NCI-H524 (cell line): ENCODE measurements at places on chromosomes 5 and 9.
A peak's percentile ranks its signal among the peaks of the same experiment; 100 is the strongest.

DNA sequence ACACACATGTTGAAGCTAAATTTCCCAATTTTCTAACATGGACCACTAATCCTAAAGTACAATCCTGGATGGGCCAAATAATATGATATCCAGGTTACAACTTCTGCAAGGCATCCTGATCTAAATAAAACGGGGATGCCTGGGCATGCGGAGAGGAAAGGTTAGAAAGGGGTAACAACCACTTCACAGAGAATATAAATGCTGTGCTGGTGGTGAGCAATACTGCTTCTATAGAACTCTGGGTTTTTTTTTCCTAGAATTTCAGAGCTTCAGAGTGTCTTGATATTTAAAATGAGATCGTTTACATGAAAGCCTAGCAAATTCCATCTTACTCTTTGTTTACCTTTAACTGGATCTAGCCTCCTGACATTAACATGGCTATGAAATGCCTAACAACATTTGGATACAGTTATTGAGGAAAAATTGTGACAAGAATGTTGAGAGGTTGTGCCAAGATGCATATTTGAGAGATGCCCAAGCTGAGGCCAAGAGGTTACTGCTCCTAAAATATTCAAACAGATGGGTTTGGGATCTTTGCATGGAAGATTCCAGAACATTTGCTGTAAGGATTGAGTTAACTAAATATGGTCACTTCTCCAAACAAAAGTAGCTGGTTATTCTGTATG, 22.4 kb downstream of the TNFAIP8 start:
- DNase-seq, result no peak

DNA sequence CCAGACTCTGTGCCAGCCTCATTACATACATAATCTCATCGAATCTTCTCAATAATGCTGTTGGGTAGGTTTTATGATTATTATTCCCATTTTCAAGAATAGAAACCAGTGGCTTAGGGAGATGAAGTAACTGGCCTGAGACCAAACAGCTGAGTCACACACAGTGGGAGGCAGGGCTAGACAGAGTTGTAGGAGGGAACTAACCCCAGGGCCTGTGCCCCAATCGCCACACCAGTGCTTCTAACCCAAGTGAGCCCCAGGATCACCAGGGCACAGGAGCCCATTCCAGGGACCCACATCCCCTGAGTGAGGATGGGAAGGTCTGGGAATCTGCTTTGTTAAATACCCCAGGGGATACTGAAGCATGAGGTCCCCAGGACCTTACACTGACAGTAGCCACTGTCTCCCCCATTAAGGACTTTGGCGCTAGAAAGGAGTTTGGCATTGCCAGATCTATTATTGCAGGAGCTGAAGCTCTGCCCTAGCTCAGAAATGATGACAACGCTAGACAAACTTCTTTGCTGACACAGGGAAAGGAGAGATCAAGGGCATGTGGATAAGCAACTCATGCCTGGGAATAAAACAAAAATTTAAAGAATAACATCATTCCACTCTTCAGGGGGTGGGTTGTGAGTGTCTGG, 63.8 kb upstream of the PPARGC1B start:
- no peak for DNase-seq

DNA sequence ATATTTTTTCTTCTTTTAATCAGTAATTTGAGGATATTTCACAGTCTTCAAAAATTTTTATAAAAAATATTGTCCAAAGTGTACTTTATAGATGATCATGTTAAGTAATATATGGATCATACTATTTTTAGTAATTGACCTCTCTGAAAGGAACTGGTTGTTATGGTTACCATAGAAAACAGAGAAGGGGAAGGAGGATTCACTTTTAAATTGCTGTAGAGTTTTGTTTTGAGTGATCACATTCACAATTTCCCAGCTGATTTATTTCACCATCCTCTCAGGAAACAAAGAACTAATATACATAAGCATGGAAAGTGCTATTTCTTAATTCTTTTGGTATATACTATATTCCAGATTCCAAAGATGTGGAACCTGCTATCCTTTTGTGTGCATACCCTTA, 56.5 kb upstream of the NREP start:
- no peak for DNase-seq

DNA sequence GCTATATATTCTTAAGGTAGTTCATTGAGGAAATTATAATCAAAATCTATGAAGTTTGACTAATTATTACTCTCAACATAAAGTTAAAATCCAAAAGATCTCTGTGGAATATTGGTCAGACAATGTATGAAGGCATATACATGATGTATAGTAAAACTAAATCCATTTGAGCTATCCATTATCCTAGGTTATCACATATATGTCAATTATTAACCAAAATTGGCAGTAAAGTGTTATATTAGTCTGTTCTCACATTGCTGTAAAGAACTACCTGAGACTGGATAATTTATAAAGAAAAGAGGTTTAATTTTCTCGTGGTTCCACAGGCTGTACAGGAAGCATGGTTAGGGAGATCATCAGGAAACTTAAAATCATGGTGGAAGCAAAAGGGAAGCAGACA, 511.7 kb upstream of the SGCD start:
- no peak for DNase-seq

DNA sequence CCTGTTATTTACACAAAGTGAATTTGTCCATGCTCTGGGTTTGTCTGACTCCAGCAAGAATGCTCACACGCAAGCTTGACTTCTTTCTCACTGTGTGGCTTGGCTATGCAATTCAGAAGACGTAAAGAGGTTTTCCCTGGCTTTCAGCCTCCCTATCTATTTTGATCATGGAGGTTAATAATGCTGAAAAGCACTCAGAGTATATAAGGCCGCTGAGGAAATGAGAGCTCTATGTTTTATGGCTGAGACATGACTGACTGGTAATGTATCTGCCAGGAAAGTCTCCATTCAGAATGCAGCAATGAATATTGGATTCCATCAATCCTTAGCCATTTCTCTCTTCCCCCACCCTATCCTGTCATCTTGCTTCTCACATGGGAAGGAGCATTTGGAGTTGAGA, 417.3 kb downstream of the DMAC1 start:
- no peak for DNase-seq

- no peak for DNase-seq
Observed at GRCh38 chr5:175448276-175448675, 4.3 kb upstream of the DRD1 start.

DNA sequence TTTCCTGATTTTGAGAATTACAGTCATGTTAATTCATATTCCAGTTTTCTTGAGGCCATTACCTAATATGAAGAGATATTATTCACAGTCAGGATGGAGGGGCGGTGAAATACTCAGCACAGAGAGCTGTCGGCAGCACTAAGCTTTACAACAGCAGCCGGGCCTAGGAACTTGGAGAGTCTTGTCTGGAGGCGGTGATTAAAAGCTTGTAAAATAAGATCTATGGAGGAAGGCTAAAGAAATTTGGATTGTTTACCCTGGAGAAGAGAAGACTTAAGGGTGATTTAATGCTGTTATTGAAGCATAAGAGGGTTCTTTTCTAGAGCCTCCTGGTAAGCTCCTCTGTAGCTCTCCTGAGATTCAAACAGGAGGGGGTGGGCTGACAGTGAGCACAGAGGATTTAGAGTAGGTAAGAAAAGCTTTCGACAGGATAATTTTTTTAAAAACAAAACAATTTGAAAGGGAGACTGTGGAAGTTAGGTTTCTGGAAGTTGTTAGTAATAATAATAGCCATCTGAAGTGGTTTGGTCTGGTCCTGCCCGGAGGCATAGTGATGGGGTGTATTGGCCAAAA, 406.3 kb upstream of the ADAMTSL1 start:
- DNase-seq, result peak; percentile 73

GRCh38 chr9:115134941-115135340, 17.0 kb upstream of the TNC start:
- no peak for DNase-seq

DNA sequence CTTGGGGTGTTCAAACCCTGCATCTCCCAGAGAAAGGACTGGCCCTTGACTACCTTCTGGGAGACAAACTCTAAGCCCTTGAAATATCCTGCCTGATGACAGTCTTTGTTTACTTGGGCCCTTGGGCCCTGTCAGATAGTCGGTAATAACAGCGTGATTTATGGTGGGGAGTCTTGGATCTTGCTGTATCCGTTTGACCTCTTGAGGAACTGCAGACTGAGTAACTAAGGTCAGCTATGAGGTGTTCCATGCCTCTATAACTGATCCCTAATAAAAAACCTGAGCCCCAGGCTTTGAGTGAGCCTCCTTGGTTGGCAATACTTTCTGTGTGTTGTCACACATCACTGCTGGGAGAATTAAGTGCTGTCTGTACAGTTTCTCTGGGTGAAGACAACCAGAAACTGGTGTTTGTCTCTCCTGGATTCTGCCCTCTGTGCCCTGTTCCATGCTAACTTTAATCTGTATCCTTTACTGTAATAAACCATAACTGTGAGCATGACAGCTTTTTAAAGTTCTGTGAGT, 56.2 kb upstream of the ANKRD33B start:
- peak; percentile 33 for DNase-seq

DNA sequence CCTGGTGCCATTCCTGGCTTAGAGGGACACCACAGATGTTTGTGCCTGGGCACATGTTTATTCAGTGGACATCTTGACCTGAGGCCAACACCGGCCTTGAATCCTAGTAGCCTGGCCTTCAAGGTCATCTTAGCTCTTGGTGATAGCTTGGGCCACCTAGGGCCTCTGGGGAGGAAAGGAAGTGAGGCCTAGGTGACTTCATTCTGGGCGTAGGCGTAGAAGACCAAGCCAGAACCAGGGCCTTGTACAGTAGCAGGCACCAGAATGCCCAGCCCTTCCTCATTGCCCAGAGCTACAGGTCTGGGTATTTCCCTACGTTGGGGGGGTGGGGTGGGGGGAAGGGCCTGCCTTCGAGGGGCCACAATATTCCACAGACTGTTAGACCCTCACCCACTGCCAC, 33.8 kb downstream of the WNK2 start:
- no peak for DNase-seq

DNA sequence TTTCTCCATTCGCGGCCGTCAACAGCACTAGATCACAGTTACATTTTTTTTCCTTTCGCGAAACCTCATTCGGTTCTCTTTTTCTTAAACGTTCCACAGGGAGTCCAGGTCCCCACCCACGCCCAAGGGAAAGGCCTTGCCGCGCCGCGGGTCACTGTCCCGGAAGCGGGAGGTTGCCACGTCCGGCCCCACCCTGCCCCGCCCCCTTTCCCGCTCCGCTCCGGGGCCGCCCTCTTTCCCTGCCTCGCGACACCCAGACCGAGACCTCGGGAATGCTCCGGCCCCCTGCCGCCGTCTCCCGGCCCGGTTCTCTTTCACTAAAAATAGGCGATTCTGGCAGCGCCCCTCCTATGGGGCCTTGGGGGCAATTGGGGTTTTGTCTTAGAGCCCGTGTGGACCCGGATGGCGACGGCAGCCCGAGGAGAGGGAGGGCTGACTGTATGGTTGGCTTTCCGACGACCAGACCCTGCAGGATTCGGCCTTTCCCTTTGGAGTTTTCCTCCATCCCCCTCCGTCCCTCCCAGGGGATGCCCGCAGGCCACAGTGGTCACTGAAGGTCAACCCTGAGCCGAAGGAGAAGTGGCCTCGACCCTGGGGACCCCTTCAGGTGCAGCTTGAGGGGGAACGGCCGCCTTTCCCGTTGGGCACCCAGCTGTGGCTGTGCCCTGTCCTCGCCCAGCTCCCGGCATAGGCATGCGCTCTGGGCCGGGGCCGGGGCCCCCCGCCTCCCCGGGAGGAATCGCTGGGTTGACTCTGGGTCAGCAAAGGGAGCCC, 2.8 kb upstream of the RACK1 start:
- no peak for DNase-seq

- no peak for DNase-seq
Observed at GRCh38 chr9:34187891-34188240, 9.0 kb downstream of the UBAP1 start.

GRCh38 chr9:86859056-86859455, 88.2 kb downstream of the GAS1 start:
- DNase-seq, result no peak

GRCh38 chr5:134125039-134126015, 10.8 kb downstream of the TCF7 start:
- DNase-seq, result no peak

DNA sequence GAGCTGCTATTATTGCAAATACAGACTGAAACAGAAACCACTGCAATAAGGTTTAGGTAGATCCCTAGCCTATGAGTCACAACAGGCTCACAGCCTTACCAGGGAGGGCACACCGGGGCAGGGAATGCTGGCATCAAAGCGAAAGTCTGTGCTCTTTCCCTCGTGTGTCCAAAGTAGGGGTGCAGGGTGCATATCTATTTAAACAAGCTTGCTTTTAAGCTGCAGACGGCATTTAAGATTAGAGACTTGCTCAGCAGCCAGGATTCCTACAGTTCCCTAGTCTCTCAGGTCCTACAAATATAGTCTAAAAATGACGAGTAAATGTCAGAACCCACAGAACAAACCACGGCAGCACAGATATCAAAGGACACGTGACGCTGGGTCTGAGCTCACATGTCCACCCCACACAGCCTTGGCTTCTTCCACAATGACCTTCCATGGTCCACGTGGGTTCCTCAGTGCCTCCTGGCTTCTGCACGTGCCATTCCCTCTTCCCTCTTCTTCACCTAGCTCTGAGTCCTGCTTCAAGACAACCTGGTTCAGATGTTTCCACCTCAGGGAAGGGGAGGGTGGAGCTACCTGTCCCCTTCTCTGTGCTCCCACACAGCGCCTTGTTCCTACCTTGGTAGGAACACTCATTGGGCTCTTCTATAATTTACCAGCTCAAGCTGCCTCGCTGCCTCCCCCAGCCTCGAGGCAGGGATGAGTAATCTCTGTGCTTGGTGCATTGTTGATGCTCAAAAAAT, 193.2 kb downstream of the MAPKAP1 start:
- DNase-seq, result no peak

DNA sequence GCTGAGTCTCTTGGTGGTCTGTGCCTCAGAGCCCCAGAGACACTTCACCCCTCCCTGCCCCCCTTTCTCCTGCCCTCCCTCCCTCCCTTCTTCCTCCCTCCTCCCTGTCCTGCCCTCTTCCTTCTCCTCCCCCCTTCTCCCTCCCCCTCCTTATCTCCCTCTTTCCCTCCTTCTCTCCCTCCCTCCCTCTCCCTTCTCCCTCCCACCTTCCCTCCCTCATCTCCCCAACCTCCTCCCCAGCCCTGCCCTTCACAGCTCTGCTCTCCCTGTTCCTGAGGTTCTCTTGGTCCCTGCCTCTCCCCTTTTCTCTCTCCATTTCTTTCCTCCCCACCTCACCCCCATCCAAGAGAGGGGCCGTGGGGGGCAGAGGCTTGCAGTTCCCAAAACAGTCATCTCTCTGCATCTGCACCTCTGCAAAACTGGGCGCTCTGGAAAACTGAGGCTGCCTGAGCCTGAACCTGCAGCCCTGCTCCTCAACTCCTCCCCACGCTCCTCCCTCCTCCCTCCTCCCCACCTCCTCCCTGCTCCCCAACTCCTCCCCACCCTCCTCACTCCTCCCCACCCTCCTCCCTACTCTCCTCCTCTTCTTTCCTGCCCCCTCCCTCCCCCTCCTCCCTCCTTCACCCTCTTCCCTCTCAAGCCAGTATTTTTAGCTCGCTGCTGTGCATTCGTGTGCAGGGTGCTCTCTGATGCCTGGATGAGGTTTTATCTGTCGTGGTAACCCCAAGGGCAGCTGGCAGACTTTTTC, 219.1 kb downstream of the C9orf50 start:
- no peak for DNase-seq
